H4 (cell line): ENCODE measurements at places on chromosomes 5 and 9. TPM values are rescaled to one million over a fixed set of nuclear protein-coding genes. Genes with fewer than 3 reads are reported as not detected.

PCDHGA10 gene
- 1.4 and 1.9 TPM in 2 replicates for total RNA-seq

ARSK gene
- 9.2 and 10.2 TPM in 2 replicates for total RNA-seq

FCN2 gene
- not detected in 2 replicates for total RNA-seq

TSSK1B gene
- not detected in 2 replicates for total RNA-seq

NR5A1 gene
- not detected in 2 replicates for total RNA-seq

PCDHGB3 gene
- total RNA-seq: 0.87 and 1.2 TPM in 2 replicates

GDF9 gene
- 0.04 and 0.19 TPM in 2 replicates for total RNA-seq

PTPRD gene
- total RNA-seq: 3.8 and 10.0 TPM in 2 replicates

KIAA0825 gene
- 2.3 and 3.7 TPM in 2 replicates for total RNA-seq
